ENCODE measurements at places on chromosomes 4 and X.

- DNase-seq: no peak
Observed at GRCh38 chr4:141462361-141462760, 174.0 kb upstream of the IL15 start.

DNA sequence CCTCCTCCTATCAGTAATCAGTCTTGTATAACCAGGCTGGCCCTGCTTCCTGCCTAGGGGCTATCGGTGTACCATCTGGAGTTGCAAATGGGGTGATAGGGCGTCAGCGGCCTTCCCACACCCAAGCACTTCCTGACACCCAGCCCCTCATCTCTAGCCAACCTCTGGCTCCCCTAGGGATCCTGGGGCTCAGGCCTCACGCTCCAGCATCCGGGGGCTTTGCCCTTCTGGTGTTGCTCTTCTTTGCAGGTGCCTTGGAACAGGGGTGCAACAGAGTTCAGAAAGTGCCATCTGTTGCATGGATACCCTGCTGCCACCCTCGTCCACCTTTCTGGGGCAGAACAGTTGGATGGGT is 4.1 kb downstream of the IL9R start:
- DNase-seq: no peak

- DNase-seq: peak; percentile 31
Observed at GRCh38 chr4:173590697-173591096, 60.7 kb upstream of the HAND2 start.

GRCh38 chr4:83821493-83821892 is 285.6 kb downstream of the GPAT3 start:
- no peak for DNase-seq

- DNase-seq: no peak
Observed at GRCh38 chr4:125187226-125188176, 127.3 kb upstream of the FAT4 start.

- DNase-seq: no peak
Observed at GRCh38 chrX:154021131-154021611, 1.5 kb upstream of the IRAK1 start.

- DNase-seq: no peak
Observed at GRCh38 chr4:168440442-168441264, 39.6 kb downstream of the DDX60L start.

- peak; percentile 70 for DNase-seq
Observed at GRCh38 chr4:1249731-1250526, 999 bp upstream of the CTBP1 start.

- DNase-seq: no peak
Observed at GRCh38 chr4:108794136-108794535, 31.3 kb upstream of the ETNPPL start.

GRCh38 chr4:12084690-12085089 is 656.0 kb upstream of the HS3ST1 start:
- no peak for DNase-seq

- DNase-seq: no peak
Observed at GRCh38 chr4:42501624-42502401, 104.5 kb downstream of the SHISA3 start.

DNA sequence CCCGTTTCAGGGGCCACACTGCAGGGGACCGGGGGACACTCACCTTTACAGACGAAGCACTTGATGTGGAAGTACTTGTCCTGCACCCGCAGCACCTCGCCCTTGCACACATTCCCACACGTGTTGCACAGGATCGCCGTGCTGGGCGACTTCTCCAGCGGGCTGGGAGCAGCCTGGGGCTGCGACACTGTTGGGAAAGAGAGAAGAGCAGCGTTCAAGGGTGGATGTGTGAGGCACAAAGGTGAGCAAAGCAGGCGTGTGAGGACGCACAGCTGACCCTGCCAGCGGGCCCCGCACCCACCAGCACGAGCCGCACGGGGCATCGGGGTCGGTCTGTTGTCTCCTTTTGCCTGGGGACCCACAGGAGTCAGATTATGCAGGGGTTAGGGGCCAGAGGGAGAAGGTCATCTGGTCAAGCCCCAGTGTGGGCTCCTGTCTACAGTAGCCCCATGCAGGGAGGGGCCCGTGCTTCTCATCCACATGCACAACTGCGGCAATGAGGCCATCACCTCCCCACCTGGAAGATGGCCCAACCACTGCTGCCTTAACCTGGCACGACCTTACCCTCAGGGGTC is 52.1 kb downstream of the ABLIM2 start:
- DNase-seq: no peak

DNA sequence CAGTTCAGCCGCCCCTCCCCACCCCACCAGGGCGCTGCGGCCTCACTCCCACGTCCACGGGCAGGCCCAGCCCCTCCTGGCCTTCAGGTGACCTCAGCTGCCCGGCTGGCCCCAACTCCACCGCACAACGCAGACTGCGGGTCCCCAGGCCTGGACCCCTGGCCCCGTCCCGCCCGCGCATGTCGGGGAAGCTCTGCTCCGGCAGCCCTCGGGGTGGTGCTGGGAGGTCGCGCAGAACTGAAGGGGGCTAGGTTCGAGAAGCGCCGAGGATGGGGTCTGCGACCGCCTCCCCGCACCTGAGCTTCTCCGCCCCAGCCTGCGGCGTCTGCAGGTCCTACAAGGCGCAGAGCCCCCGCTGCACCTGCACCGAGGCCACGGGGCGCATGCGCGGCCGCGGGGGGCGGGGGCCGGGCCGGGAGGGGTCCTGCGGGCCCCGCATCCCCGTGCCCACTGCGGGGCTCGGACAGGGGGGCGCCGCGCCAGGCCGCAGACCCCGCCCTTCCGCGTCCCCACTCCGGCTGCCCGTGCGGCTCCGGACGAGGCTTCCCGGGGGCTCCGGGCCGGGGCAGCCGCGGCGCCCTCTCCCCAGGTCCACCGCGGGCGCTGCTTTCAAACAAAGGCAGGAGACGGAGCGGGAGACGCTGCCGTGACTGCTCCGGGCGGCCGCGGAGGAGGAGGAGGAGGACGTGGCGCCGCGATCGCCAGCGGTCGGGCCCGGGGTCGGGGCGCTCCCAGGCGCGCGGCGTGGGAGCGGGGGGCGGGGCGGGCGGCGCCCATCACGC is 672 bp upstream of the NAT8L start:
- no peak for DNase-seq

DNA sequence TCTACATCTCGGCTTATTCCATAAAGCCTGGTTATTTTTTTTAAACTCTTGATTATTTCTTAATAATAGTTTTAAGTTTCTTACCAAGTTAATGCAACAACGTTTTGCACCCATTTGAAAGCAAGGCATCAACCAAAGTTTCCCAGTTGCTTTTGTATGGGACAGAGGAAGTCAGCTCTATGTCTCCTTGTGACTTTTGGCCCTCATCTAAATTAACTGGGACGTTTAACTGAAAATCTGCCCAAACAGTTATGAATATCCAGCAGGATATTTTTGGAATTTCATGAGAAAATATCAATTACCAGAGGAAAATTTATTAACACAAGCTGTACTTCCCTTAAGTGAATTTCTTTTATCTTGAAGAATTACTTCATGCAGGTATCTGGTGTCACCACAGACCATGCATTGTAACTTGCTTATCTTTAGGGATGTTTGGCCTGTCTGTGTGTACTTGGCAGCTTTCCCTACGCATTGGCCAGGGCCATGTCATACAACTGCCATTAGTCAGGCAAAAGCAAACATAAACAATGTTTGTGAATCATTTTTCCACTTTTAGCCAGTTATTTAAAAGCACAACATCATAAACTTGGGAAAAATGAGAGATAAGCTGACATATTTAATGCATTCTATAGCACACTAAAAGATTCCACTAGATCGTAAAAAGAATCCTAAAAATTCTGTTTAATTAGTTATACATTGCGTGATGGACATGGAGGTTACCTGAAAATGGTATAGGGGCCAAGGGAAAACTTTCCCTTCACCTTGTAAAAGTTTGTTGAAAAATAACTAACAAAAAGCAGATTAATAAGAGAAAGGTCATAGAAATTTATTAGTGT is 101.4 kb upstream of the PDE5A start:
- peak; percentile 43 for DNase-seq

DNA sequence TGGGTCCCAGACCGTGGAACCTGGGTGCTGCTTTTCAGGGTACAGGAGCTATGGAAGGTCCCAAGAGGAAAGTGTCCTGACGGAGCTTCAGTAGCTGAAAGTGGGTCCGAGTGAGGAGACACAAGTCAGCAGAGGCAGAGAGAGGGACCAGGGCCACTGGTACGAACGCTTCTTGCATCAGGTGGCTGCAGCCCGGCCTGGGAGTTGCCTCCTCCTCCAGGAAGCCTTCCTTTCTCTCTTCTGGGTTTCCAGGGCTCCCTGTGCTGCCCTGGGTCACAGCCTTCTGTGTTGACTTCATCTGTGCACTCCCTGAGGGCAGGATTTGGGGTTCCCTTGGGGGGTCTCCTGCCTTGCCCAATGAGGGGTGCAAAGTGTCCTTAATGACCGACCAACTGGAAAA is 94.5 kb downstream of the SORCS2 start:
- DNase-seq: no peak

DNA sequence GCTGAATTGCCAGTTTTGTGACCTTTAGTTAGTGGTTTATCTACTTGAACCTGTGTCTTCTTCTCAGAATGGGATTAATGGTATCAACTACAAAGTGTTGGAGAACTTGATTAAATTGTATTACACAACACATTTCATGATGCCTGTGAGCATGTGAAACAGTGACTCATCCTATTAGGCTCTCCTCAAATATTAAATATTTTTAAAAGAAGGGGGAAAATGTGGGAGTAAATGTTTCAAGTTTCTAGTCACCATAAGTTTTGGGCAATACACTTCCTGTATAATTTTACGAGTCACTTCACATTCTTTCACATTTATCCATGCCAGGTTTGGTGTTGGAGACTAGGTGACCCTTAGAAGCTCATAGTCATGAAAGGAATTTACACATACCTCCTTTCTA is 147.0 kb downstream of the HS3ST1 start:
- no peak for DNase-seq

DNA sequence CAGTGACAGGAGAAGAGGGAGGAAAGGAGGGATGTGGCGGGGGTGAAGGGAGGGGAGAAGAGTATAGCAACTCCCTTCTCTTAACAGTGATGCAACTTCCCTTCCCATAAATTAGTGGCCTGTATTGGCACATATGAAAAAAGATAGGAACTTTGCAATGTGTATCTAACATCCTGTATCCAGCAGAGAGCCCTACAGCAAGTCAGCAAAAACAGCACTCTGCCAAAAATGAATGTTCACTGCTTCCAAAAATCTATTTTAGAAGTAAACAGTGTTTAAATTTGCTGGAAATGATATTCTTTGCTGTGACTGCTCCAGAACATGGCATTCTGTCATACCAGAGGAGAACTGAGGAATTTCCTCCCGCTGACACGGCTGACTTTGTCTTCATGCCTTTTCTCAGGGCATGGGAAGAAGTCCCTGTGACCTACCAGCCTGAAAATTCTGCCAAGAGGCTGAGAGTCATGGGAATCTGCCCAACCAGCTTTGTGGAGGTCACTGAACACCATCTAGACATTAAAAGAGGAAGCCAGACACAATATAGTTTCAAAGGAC is 343.4 kb upstream of the RASGEF1B start:
- DNase-seq: no peak

- no peak for DNase-seq
Observed at GRCh38 chr4:70946939-70947338, 44.8 kb downstream of the MOB1B start.

GRCh38 chr4:8705161-8706145 is 112.9 kb downstream of the CPZ start:
- peak; percentile 14 for DNase-seq

Measured in tibial artery (tissue), 4 donors.